ENCODE measurements at places on chromosomes 16 and 17. TPM values are rescaled to one million over a fixed set of nuclear protein-coding genes. Genes with fewer than 3 reads are reported as not detected.

The CNGB1 gene
- total RNA-seq = not detected

The SLFN13 gene
- 34.0 TPM for total RNA-seq

The GUCY2D gene
- not detected for total RNA-seq

The CDRT15L2 gene
- not detected for total RNA-seq

The ACSM3 gene
- 0.35 TPM for total RNA-seq

All from A673 (cell line).